RCC 7860 (cell line): ENCODE measurements at places on chromosomes 16 and 17.
A peak's percentile ranks its signal among the peaks of the same experiment; 100 is the strongest.

DNA sequence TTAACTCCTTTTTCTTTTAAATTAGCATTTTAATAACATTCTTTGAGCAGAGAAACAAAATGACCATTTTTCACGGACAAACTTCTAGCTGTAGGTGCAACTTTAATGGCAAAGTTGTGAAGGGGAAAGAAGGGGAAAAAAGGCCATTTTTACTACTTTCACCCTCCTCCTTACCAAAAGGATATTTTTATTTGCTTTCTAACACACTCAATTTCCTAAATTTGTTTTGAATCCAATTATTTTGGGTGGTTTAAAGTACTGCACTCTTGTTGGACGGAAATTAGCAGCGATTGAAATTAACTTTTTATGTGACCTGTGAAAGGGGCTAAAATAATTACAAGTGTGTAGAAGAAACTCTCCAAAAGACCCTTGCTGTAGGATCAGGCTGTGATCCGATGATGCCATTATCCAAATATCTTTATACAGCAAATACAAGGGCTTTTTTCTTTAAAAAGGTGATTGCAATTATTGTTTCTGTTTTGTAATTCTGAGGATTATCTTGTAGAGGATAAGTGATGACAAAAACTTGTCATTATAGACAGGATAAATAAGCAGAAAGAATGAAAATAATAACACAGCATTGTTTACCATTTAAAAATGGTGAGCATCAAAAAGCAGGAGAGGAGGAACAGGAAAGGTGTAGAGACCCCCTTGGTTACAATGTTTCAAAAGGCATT, 42.4 kb downstream of the SNX11 start:
- no peak for DNase-seq

- DNase-seq = no peak
Observed at GRCh38 chr16:55613613-55614335, 42.0 kb upstream of the SLC6A2 start.

DNA sequence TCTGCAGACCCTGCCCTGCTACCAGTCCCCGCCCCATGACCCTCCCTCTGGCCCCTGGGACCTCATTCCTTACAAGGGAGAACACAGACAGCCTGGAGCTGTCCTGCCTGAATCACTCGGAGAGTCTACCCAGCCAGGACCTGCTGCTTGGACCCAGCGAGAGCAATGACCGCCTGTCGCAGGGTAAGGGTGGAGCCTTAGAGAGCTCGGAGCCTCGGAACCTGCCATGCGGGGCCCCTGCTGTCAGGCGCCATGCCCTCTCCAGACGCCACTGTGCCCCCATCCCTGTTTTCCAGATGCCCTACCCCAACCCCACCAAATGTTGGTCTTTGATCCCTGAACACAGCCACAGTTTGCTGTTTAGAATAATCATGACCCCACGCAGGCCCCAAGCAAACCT, 5.6 kb downstream of the SH2B1 start:
- DNase-seq = no peak

- no peak for DNase-seq
Observed at GRCh38 chr17:68600067-68600930, 868 bp downstream of the FAM20A start.

DNA sequence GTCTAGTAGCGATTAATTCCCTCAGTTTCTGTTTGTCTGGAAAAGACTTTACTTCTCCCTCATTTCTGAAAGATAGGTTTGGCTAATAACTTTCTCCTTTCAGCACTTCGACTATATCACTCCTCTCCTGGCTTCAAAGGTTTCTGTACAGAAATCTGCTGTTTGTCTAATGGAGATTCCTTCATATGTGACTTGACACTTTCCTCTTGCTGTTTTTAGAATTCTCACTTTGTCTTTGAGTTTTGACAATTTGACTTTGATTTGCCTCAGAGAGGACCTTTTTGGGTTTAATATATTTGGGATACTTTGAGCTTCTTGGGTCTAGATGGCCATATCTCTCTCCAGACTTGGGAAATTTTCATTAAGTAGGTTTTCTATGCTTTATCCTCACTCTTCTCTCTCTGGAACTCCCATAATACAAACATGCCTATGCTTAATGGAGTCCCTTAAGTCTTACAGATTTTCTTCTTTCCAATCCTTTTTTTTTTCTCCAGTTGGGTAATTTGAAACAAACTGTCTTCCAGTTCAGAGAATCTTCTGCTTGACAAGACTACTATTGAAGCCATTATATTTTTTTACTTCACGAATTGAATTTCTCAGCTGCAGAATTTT, 7.8 kb upstream of the PRSS21 start:
- no peak for DNase-seq

- no peak for DNase-seq
Observed at GRCh38 chr16:60852635-60853034, 1183.6 kb downstream of the CDH8 start.

- no peak for DNase-seq
Observed at GRCh38 chr16:65268331-65268730, 146.5 kb upstream of the CDH11 start.

DNA sequence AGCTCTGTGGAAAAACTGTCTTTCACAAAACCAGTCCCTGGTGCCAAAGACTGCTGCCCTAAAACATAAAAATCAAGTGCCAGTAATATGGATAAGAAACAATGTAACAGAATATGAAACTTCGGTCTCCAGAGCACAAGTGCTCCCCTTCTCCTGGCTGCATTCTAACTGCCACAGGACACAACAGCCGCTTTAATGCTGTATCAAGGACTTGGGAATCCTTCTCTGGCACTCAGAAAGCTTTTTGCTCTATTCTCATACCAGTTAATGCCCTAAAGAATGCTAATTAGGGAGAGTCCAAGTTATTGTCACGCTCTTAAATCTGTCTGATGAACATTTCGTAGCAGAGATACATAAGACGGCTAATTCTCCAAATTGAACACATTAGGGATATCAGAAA, 90.9 kb downstream of the PARN start:
- no peak for DNase-seq

GRCh38 chr16:85144026-85144915, 32.0 kb upstream of the CIBAR2 start:
- no peak for DNase-seq

DNA sequence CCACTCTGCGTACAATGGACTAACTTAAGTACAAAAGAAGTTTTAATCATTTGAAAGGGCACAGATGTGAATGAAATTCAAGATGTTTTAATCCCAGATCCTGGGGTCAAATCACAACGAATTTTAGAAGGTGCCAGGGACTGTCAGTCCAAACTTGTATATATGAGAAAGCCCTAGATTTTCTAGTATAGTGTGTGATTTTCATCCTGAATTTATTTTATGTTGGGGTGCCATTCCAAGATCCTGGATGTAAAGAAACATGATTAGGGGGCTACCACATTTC, 64.3 kb downstream of the TUBD1 start:
- no peak for DNase-seq

- no peak for DNase-seq
Observed at GRCh38 chr17:3927628-3928340, 11.5 kb upstream of the P2RX1 start.

GRCh38 chr17:75048249-75048878, 1.3 kb downstream of the KCTD2 start:
- no peak for DNase-seq

GRCh38 chr17:7915611-7916384, at the start of gene RNF227:
Gene RNF227 (minus strand): TSS chr17:7916289. CDS start chr17:7916195, 94 bp downstream.
- DNase-seq = peak; percentile 77

DNA sequence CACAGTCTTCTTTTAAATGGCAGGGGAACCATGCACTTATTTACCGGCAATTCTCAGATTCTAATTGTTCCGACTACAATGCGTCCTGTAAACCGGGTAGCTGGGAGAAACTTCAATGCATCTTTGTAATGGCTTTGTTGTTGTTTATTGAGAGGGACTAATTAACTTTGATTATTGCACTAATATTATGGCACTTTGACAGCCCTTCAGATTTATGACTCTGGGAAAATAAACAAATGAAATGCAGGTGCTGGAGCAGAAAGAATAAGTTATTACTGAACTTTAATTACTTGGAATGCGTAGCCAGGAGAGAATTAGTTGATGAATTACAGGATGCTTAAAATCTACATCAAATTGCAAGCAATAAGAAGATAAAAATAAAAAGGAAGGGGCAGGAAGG, 77.0 kb downstream of the WWOX start:
- no peak for DNase-seq
